ENCODE measurements at places on chromosomes 3 and 15.

- peak; percentile 14 for DNase-seq
Measured at GRCh38 chr3:179227349-179227748, 23.6 kb downstream of the KCNMB3 start.

- no peak for DNase-seq
Measured at GRCh38 chr3:122875547-122876127, 80.8 kb downstream of the SLC49A4 start.

DNA sequence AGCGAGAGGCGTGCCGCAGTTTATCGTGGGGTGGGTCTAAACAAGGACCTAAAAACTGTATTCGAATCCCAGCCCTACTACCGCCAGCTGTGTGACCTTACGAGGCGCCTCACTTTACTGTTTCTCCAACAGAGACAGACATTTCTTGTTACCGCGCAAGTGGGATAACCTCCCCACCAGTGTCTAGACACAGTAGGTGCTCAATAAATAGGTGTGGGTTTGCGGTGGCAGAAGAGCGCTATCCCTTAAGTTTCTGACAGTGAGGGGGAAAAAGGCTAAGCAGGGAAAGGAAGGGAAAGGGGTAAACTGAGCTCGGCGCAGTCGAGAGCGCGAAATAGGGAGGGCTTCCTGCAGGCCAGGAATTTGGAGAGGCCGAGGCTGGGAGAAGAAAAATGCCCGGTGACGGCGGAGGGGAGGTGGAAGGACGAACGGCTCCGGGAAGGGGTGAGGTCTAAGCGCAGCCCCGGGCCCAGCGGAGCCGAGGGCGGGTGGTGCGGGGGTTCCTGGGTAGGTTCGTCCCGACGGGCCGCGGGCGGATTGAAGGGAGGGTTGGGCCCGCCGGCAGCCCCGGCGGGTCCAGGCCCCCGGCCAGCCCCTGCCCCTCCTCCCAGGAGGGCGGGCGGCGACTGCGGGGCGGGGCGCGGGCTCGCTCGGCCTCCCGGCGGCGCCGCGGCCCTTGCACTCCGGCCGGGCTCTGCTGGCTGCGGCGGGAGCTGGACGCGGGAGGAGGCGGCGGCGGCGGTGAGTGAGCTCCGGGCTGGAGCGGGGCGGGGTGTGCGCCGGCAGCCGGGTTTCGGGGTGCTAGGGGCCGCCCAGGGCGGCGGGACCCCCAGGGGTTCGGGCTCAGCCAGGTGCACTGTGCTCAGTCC is at the start of gene CGNL1:
Gene CGNL1 (plus strand): TSS at position 679 of the 869 bp plus-strand sequence. CDS start 61,495 bp downstream, outside the sequence.
- DNase-seq = no peak

GRCh38 chr15:101307897-101308603 is 13.0 kb upstream of the SNRPA1 start:
- DNase-seq = no peak

DNA sequence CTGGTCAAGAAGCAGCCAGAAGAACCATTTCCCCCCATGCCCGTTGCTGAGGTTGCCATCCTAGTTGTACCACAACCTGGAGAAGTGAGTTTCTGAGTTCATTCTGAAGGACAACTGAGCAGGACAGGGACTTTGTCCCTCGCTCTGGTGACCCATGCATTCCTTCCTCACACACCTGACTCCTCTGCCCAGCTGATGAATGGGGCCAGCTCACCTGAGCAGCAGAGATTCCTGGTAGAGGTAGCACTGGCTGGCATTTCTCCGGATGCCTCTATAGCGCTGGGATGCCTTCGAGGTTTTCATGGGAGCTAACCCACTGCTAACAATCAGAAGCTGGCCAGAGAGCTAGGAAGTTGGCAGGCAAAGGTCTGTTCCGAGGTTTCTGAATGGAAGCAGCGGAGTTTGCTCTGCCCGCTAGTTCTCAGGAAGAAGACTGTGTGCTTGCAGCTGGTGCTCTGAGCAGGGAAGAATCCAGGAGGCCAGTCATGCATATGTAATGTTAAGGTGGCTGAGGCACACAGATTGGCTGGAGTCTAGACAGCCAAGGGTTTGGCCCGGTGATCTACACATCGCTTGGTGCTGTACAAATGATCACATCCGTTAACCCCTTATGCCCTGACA is at the start of gene TMC3:
Gene TMC3 (minus strand): TSS at position 439 of the 621 bp plus-strand sequence. CDS start 136 bp downstream, at position 303.
- DNase-seq = peak; percentile 35

- peak; percentile 64 for DNase-seq
Measured at GRCh38 chr15:84681831-84682230, 23.8 kb upstream of the NMB start.

GRCh38 chr3:159146856-159147435 is 345.1 kb downstream of the MFSD1 start:
- no peak for DNase-seq
